ENCODE measurements at places on chromosomes 16 and 17. TPM values are rescaled to one million over a fixed set of nuclear protein-coding genes. Genes with fewer than 3 reads are reported as not detected.

IRX3 gene
- 127 TPM for total RNA-seq

RMI2 gene
- 1.6 TPM for total RNA-seq

SLC6A2 gene
- total RNA-seq: 0.66 TPM

CCL23 gene
- total RNA-seq: 2.7 TPM

CARD14 gene
- total RNA-seq: 13.8 TPM

- no peak overlapping the region for H3K4me3 ChIP-seq
- H3K4me1 ChIP-seq: no peaks in the 10 kb centered on the region
- H3K36me3 ChIP-seq: no peaks in the 10 kb centered on the region
- DNase-seq: no peak
These were observed 89.1 kb downstream of the SSH2 start for GRCh38 chr17:29840884-29841283.

GRCh38 chr17:78387977-78388941 is 9.8 kb downstream of the PGS1 start:
- H3K4me1 ChIP-seq: peaks cover 3% of the 10 kb centered on the region
- no peak overlapping the region for H3K4me3 ChIP-seq
- no peak for DNase-seq
- no peaks in the 10 kb centered on the region for H3K27me3 ChIP-seq
- H3K27ac ChIP-seq: peak overlapping the region; percentile 79

GRCh38 chr17:69090365-69090764 is 29.6 kb upstream of the ABCA9 start:
- no peaks in the 10 kb centered on the region for H3K4me1 ChIP-seq
- DNase-seq: no peak
- no peak overlapping the region for H3K4me3 ChIP-seq
- no peaks in the 10 kb centered on the region for H3K27me3 ChIP-seq

DNA sequence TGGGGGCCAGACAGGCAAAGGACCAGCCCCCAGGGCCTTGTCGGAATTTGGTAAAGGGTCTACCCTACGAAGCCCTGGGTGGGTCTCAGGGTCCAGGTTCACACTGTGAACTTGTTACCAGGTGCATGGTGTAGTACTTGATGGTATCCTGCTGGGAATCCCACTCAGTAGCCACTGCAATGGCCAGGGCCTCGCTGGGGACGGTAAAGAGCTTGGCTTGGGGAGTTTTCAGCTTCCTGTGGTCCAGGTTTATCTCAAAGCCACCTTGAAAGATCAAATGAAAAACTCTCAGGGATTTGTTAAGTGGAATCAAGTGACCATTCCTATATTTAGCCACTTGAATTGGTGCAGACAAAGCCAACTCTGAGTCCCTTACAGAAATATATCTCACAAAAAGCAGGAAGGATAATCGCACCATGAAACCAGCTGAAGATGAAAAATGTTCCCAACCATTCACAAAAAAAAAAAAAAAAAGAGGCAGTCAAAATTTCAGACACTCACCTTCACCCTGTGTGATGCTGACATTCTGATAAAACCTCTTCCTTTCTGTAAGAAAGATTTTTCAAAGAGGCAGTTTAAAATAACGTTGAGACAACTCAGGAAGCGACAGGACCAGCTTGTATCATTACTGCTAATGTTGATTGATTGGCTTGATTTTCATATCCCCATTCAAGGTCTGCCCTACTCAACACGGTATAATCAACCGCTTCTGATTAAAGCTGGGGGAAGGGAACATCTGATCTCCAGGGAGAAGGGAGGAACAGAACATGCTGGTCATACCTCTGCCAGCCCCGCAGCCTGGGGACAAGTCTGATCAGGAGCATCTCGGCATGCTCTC is 10.6 kb downstream of the ATPAF2 start:
- H3K36me3 ChIP-seq: no peaks in the 10 kb centered on the region
- H3K27ac ChIP-seq: no peak overlapping the region
- no peak overlapping the region for H3K4me3 ChIP-seq
- no peaks in the 10 kb centered on the region for H3K4me1 ChIP-seq
- DNase-seq: no peak

GRCh38 chr17:38464251-38464722 is 36.0 kb downstream of the ARHGAP23 start:
- DNase-seq: no peak
- no peaks in the 10 kb centered on the region for H3K36me3 ChIP-seq
- peak overlapping the region; percentile 70 for H3K4me3 ChIP-seq
- H3K27me3 ChIP-seq: no peaks in the 10 kb centered on the region
- H3K27ac ChIP-seq: peak overlapping the region; percentile 97
- no peaks in the 10 kb centered on the region for H3K4me1 ChIP-seq

DNA sequence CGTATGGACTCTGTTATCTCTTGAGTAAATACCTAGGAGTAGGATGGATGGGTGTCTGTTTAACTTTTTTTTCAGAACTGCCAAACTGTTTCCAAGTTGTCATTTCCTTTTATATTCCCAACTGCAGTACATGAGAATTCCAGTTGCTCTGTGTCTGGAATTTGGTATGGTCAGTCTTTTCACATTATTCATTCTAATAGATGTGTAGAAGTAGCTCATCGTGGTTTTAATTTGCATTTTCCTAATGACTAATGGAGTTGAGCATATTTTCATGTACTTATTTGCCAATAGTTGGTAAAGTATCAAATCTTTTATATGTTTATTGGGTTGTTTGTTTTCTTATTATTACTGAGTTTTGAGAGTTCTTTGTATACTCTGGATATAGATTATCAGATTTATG is 27.0 kb downstream of the MRTFB start:
- no peaks in the 10 kb centered on the region for H3K27me3 ChIP-seq
- H3K27ac ChIP-seq: peak overlapping the region; percentile 79

DNA sequence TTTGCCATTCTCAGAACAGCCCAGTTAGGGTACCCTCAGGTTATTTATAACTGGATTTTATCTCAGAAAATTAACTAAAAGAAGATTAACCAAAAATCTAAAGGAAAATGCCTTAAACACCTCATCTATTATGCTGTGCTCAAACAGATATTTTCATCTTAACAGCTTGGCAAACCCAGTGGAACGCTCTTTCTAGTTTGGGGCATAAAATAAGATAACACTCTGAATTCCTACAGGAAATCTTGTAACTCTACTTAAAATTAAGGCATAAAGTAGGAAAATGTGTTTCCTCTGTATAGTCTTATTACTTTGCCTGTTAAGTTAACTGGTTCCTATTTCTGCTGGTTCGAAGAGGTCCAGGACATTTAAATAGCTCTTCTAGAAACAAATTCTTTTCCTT is 723.9 kb downstream of the MAF start:
- H3K27ac ChIP-seq: no peak overlapping the region
- no peaks in the 10 kb centered on the region for H3K4me1 ChIP-seq
- H3K4me3 ChIP-seq: no peak overlapping the region
- H3K36me3 ChIP-seq: no peaks in the 10 kb centered on the region

DNA sequence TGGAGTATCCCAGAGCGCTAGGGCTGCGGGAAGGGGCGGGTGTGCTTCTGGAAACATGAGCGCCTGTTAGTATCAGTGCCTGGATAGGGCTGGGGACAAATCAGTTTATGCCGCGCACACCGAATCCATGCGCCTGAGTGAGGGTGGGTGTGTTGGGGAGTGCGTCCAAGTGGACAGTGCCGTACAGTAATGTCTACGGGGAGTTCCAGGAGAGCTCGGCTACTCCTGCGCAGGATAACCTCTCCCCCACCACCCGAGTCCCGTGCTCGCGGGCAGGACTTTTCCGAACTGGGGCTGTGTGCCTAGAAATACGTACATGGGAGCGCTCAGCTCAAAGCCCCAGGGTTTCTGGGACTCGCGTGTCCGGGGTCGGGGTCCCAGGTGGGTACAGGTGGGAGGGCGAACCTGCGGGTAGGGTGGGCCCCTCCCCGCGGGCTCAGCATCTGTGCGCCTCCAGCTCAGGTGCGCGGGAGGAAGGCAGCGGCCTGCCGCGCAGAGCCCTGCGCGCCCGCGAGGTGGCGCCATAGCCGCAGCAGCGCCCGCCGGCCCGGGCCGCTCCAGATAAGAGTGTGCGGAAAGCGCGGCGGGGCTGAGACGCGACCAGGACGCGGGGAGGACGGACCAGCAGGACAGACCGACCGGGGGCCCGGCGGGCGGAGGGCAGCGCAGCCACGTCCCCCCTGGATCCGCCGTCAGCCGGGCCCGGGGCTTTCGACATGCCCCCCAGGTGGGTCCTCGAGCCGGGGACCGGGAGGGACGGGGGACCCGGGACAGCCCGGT is at the start of gene HIC1:
HIC1 (plus strand) TSS at position 592 of the 780 bp plus-strand sequence. CDS start 1,588 bp downstream, outside the sequence.
- peak within 1 kb of the TSS; percentile 89 for H3K27ac ChIP-seq
- no peaks in the 10 kb centered on the region for H3K27me3 ChIP-seq
- peak; percentile 74 for DNase-seq
- H3K36me3 ChIP-seq: no peaks in the 10 kb centered on the region

DNA sequence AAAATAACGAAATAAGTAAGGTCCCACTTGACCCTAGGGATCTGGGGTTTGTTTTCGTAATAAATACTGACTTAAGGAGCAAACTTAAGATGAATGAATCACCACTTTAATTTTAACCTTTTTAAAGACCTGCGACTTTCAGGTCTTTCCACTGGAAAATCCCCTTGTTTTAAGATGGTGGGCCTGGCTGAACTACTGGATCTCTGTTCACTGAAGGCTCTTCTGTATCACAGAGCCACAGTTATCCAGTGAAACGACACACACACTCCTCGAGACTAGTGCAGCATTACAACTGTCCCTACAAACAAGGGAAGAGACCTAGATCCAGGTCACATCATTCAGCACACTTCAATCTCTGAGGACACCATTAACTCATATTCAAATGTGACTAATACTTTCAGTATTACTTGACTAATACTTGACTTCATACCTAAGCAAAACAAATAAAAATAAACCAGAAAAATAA is 299.0 kb downstream of the CEP112 start:
- H3K4me3 ChIP-seq: no peak overlapping the region
- no peaks in the 10 kb centered on the region for H3K27me3 ChIP-seq
- H3K27ac ChIP-seq: no peak overlapping the region

- H3K36me3 ChIP-seq: no peaks in the 10 kb centered on the region
- no peak for DNase-seq
- no peak overlapping the region for H3K4me3 ChIP-seq
- H3K4me1 ChIP-seq: peaks cover 46% of the 10 kb centered on the region
- H3K27ac ChIP-seq: peak overlapping the region; percentile 95
- H3K27me3 ChIP-seq: no peaks in the 10 kb centered on the region
These were observed 24.5 kb upstream of the CPSF4L start for GRCh38 chr17:73285916-73286862.

DNA sequence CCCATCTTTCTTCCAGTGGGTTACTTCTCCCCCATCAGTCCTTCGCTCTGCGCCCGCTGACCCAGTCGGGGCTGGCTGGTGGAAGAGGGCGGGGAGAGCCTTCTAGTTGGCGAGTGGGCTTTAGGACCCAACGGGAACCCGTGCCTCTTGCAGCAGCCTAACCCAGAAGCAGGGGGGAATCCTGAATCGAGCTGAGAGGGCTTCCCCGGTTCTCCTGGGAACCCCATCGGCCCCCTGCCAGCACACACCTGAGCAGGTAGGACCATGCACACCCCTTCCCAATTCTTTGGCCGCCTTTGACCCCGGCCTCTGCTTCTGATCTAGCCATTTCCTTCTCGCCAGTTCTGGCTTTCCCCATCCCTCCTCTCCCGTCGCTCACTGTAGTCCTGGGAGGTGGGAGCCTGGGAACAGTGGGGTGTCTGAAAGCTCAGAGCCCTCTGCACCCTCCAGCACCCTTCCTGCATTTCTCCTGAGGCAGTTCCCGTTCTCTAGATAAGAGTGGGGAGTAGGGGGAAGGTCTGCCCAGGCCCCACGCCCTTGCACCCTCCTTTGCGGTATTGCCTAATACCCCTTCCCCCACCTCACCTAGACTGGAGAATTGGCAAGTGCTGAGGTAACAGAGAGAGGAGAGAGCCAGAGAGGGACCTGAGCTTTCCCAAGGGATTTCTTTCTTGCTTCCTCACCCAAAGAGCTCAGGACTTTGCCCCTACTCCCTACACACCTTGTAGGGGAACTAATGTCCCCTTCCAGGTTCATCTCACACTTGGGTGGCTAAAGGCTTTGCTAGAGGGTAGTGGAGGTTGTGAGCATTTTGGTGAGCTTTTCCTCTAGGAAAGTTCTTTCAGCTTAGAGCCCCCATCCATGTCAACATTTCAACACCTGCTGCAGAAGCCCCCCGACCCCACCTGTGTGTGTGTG is at the start of gene RARA:
RARA (plus strand) TSS at position 150 of the 918 bp plus-strand sequence. CDS start 22,039 bp downstream, outside the sequence.
- no peaks in the 10 kb centered on the region for H3K27me3 ChIP-seq
- H3K27ac ChIP-seq: peak within 1 kb of the TSS; percentile 97
- H3K4me1 ChIP-seq: peaks cover 74% of the 10 kb centered on the region
- DNase-seq: no peak
- no peaks in the 10 kb centered on the region for H3K36me3 ChIP-seq

GRCh38 chr16:74107795-74108610 is 188.6 kb upstream of the PSMD7 start:
- H3K27ac ChIP-seq: no peak overlapping the region
- no peak for DNase-seq
- no peak overlapping the region for H3K4me3 ChIP-seq
- no peaks in the 10 kb centered on the region for H3K36me3 ChIP-seq
- H3K4me1 ChIP-seq: no peaks in the 10 kb centered on the region

- peak overlapping the region; percentile 38 for H3K27ac ChIP-seq
- H3K36me3 ChIP-seq: no peaks in the 10 kb centered on the region
- no peak for DNase-seq
- no peaks in the 10 kb centered on the region for H3K4me1 ChIP-seq
- no peak overlapping the region for H3K4me3 ChIP-seq
These were observed 20.2 kb upstream of the ENGASE start for GRCh38 chr17:79054200-79054960.

DNA sequence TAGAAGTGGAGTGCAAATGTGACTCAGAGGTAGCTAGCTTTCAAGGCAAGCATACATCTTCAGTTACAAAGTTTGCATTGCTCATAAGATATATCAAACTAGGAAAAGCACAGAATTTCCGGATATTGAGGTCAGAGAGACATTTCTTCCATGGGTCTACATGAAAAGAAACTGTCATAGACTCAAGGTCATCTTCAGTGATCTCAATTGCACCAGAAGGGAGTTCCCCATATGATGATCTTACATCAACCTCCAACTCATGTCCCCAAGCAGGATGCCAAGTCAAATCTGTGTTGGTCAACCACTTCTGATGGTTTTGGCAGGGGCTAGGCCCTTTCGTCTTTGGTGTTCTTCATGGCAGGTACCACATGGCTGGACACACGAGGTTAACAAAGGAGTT is 459.9 kb upstream of the MAF start:
- no peak for DNase-seq
- no peaks in the 10 kb centered on the region for H3K4me1 ChIP-seq
- no peaks in the 10 kb centered on the region for H3K36me3 ChIP-seq
- no peak overlapping the region for H3K27ac ChIP-seq
